ENCODE measurements at places on chromosomes 13 and 19. TPM values are rescaled to one million over a fixed set of nuclear protein-coding genes. Genes with fewer than 3 reads are reported as not detected.
A peak's percentile ranks its signal among the peaks of the same experiment; 100 is the strongest.

The TEX29 gene
- total RNA-seq, result 10.4 TPM

DNA sequence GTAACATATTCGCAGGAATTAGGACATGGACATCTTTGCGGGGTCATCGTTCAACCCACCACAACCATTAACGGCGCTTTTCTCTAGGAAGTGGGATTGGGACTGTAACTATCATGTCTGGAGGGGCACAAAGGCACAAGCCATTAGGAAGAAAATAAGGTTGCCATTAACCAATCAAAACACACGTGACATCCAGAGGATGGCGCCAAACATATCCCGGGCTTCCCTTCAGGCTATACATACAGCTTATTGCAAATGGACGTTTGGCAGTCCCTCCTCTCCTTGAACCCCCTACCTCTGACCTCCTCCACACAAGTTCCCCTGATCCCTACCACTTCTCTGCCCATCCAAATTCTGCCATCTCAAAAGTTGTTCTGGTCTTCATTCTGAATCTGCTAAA lies 26.6 kb upstream of the GSX1 start:
- no peak overlapping the region for H3K4me3 ChIP-seq
- H3K36me3 ChIP-seq, result no peaks in the 10 kb centered on the region
- no peak overlapping the region for H3K27ac ChIP-seq
- no peak for DNase-seq

The NECTIN2 gene
- 278 TPM for total RNA-seq

The C13orf42 gene
- total RNA-seq, result 1.9 TPM

GRCh38 chr19:6710273-6711077 lies 10.0 kb downstream of the C3 start:
- no peak overlapping the region for H3K27ac ChIP-seq
- no peaks in the 10 kb centered on the region for H3K27me3 ChIP-seq
- H3K36me3 ChIP-seq, result no peaks in the 10 kb centered on the region

GRCh38 chr19:14395710-14396336 lies 14.6 kb downstream of the ADGRE5 start:
- no peak for DNase-seq
- H3K4me1 ChIP-seq, result no peaks in the 10 kb centered on the region
- H3K27me3 ChIP-seq, result no peaks in the 10 kb centered on the region
- H3K4me3 ChIP-seq, result no peak overlapping the region

The ECSIT gene
- total RNA-seq, result 58.7 TPM

DNA sequence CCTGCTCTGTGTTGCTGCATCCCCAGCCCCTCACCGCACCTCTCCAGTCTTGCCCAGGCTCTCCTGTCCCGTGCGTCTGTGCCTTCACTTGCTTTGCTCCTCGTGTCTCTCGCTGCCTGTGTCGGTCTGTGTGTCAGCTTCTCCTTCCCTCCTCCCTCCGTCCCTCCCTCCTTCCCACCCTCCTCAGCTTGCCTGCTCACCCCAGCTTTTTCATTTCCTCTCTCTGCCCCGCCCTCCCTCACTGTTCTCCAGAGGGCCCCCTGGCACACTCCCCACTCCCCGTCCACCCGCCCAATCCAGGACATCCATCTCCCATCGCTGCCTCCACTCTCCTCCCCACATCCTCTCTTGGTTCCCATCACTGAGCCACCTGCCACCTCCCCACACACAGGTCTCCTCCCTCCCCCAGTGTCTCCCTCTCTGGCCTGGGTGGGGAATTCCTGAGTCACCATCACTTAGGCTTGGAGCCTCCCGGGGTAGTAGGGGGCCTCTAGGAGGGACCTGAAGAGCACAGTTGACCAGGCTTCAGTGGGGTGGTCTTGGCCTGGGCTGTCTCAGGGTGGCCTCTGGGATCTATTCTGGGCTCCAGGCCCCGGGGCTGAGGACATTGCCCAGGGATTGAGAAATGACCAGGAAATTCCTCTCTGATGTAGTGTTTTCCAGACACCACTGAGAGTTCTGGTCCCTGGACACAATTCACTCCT lies at the start of gene PTGIR:
Gene PTGIR (minus strand): TSS at position 132 of the 704 bp plus-strand sequence. CDS start 864 bp downstream, outside the sequence.
- H3K4me3 ChIP-seq, result no peak within 1 kb of the TSS
- H3K27ac ChIP-seq, result no peak within 1 kb of the TSS
- peak; percentile 48 for DNase-seq
- no peaks in the 10 kb centered on the region for H3K36me3 ChIP-seq

- no peaks in the 10 kb centered on the region for H3K4me1 ChIP-seq
- no peak overlapping the region for H3K27ac ChIP-seq
- DNase-seq, result no peak
- no peaks in the 10 kb centered on the region for H3K36me3 ChIP-seq
- H3K27me3 ChIP-seq, result no peaks in the 10 kb centered on the region
These were observed 1.7 kb upstream of the S1PR4 start for GRCh38 chr19:3176715-3177501.

The ZIC5 gene
- total RNA-seq, result 3.0 TPM

The CACNA1A gene
- 21.8 TPM for total RNA-seq

GRCh38 chr13:26457212-26457611 lies 100.3 kb upstream of the WASF3 start:
- no peaks in the 10 kb centered on the region for H3K36me3 ChIP-seq
- H3K4me3 ChIP-seq, result no peak overlapping the region
- DNase-seq, result no peak
- H3K4me1 ChIP-seq, result peaks cover 11% of the 10 kb centered on the region
- no peak overlapping the region for H3K27ac ChIP-seq

- no peaks in the 10 kb centered on the region for H3K36me3 ChIP-seq
- no peak overlapping the region for H3K4me3 ChIP-seq
- H3K27me3 ChIP-seq, result no peaks in the 10 kb centered on the region
- DNase-seq, result no peak
- no peaks in the 10 kb centered on the region for H3K4me1 ChIP-seq
These were observed 4.1 kb downstream of the IGFL4 start for GRCh38 chr19:46036744-46037128.

- H3K4me3 ChIP-seq, result no peak overlapping the region
- no peaks in the 10 kb centered on the region for H3K36me3 ChIP-seq
- no peak for DNase-seq
These were observed 19.6 kb downstream of the C13orf46 start for GRCh38 chr13:113954046-113954835.

DNA sequence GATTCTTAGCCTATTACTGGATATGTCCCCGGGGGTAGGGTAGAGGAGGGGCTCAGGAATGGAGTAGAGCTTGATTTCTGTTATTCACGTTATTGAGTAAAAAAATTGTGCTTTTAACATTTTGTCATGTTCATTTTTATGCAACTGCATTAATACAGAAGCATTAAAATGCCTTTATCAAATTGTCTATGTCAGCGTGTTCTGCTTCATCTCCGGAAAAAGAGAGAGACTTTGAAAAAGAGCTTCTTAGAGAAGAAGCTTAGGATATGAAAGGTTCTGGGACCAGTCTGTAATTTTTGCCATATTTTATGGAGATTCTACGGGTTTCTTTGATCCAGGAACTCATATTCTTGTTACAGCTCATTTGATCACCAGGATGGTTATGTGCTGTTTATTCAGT lies 82.0 kb downstream of the SLC10A2 start:
- no peak overlapping the region for H3K4me3 ChIP-seq
- no peak for DNase-seq
- H3K36me3 ChIP-seq, result no peaks in the 10 kb centered on the region

DNA sequence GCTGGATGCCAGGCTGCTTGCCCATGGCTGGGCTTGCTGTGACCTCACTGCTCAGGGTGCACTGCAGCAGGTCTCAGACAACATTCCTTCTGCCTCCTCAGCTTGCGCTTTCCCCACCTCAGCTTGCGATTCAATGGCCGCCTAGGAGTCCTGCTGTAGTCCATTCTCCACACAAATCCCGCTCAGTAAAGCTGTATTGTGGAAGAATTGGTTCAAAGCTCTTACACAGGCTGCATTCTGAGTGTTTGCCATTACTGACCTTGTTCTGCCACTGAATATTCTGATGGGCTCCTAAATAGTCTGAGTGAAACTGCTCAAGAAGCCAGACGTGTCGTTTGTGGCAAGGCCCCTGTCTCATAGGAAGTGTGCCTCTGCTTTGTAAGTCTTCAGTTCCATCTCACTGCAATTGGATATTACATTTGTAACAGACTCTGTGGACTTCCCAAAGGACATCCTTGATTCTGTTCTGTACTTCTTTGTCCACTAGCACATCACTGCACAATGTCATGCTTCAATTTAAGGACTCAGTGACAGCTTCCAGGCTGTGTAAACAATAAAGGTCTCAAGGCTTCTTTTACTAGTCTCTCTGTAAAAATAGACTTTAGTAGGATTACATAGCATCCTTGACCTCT lies 49.8 kb downstream of the KATNAL1 start:
- DNase-seq, result no peak
- no peaks in the 10 kb centered on the region for H3K4me1 ChIP-seq
- no peaks in the 10 kb centered on the region for H3K27me3 ChIP-seq
- no peak overlapping the region for H3K4me3 ChIP-seq
- H3K27ac ChIP-seq, result no peak overlapping the region

The FGF22 gene
- total RNA-seq, result 3.1 TPM

DNA sequence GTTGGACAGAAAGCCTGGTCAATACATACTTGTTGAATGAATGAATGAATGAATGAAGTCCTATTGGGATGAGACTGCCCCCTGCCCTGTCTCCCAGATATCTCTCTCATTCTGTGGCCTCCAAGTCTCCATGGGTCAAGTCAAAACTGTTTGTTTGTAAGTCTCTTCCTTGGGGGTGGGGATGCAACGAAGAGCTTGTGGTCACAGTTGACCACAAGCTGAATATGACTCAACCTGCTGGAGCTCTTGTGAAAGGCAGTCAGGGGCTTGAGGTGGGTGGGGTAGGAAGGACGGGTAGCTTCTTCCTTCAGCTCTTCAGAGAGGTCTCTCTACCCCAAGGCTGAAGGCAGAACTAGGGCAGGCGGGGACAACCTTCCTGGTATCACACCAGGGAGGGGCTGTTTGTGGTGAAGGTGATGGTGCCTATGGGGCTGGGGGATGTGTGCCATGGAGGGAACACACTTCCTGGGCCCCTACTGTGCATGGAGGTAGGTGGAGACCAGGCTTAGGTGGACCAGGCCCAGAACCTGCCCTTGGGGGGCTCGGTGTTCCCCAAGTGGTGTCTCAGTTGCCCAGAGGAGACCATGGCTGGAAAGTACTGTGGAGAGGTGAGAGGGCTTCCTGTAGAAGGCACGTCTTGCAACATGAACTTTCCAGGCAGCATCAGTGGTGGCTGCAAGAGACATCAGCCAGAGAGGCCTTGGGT lies 8.0 kb downstream of the MYO1F start:
- peak; percentile 24 for DNase-seq
- H3K36me3 ChIP-seq, result no peaks in the 10 kb centered on the region
- no peak overlapping the region for H3K4me3 ChIP-seq
- no peaks in the 10 kb centered on the region for H3K4me1 ChIP-seq
- no peaks in the 10 kb centered on the region for H3K27me3 ChIP-seq
- H3K27ac ChIP-seq, result no peak overlapping the region

GRCh38 chr13:30030141-30030750 lies 179.8 kb upstream of the UBL3 start:
- DNase-seq, result no peak
- H3K27me3 ChIP-seq, result no peaks in the 10 kb centered on the region
- H3K4me1 ChIP-seq, result no peaks in the 10 kb centered on the region
- no peak overlapping the region for H3K27ac ChIP-seq
- no peaks in the 10 kb centered on the region for H3K36me3 ChIP-seq

GRCh38 chr19:34596115-34596514 lies 80.8 kb downstream of the SCGB2B2 start:
- no peak overlapping the region for H3K27ac ChIP-seq
- H3K4me3 ChIP-seq, result no peak overlapping the region
- no peak for DNase-seq

DNA sequence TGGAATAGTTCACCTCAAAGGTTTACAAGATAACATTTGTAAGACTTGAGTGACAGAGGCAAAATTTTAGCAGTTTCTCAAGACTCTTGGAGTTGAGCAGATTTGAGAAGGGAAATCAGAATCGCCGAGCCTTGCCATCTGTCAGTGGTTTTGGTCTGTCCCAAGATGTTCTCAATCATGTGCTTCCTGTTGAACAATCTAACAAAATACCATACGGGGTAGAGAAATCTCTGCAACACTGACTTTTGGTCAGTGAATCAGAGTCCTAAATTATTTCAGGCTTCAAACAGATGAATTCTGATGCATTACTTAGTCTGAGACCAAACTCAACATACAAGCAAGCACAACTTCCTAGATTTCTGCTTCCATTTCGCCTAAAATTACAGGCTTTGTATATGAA lies 3.8 kb downstream of the KCTD12 start:
- H3K4me1 ChIP-seq, result peaks cover 2% of the 10 kb centered on the region
- no peaks in the 10 kb centered on the region for H3K27me3 ChIP-seq
- peak overlapping the region; percentile 94 for H3K27ac ChIP-seq
- peak overlapping the region; percentile 84 for H3K4me3 ChIP-seq
- no peak for DNase-seq
- H3K36me3 ChIP-seq, result no peaks in the 10 kb centered on the region

The TRPC4 gene
- total RNA-seq, result 0.06 TPM

DNA sequence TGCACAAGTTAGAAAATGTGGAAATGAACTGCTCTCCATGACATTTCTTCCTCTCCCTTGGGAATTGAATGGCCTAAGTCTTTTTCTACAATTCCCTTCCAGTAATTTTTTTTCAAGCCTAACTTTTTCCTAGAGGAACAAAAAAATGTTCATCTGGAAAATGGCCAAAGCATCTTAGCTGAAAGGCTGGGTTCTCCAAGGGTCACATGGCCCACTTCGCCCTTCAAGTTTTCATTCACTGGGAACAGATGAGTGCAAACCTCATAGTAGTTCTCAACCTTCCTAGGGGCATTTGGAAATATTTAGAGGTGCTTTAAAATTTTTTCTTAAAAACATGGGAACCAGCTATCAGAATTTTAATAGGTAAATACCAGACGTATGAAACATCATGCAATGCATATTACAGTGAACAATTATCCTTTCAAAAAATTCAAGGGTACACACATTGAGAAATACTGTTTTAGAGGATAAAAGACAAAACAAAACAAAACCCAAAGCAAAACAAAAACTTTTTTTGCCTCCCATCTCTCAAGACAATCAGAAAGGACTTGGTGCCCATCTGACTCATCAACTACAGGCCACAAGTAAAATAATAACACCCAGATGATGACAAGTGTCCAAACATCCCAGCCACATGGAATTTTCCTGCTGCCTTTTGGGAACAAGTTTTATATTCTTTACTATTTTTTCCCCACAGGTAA lies 208.8 kb downstream of the SLITRK6 start:
- no peaks in the 10 kb centered on the region for H3K4me1 ChIP-seq
- no peak overlapping the region for H3K27ac ChIP-seq
- DNase-seq, result no peak

The PALM3 gene
- 34.6 TPM for total RNA-seq

DNA sequence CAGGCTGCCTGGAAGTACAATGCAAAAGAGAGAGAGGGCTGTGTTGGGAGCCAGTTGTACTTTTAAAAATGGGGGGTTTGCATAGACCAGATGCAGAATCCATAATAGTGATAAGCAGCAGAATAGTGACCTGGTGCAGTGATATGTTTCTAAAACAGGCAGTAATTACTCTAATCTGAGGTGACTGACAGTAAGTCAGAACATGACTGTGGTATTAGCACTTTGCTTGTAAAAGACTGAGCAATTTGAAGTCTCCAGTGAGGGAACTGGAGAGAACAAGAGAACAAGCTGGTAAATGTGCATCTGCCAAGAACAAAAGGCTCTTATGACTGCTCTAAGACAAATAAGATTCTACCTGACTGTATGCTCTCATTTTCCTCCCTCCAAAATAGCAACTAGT lies 383.4 kb downstream of the ITGBL1 start:
- no peaks in the 10 kb centered on the region for H3K27me3 ChIP-seq
- H3K36me3 ChIP-seq, result no peaks in the 10 kb centered on the region
- H3K27ac ChIP-seq, result no peak overlapping the region

Data from testis (tissue), 5 donors.